ENCODE measurements at places on chromosomes 3 and 15.

DNA sequence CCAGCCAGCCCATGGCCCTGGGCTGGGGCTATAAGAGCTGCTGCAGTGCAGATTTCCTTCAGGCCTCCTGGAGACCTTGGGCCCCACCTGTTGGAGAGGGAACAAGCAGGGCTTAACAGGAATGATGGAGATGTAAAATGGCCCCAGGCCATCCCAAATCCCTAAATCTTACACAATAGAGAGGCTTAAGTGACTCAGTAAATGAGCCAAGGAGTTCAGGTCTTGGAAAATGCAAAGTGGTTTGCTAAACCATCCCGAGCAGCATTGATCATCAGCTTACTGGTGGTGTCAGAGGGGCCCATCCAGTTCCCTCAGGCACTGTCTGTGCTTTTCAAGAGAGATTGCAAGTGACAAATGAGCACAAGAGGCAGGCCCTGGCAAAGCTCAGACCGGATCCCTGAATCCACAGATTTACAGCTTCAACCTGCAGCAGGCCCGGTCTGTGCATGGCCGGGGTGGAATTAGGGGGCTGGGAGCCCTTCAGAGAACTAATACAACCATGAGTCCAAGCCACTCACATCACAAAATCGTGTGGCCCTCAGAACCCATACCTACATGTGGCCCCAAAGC is 325.4 kb downstream of the UACA start:
- DNase-seq: no peak

DNA sequence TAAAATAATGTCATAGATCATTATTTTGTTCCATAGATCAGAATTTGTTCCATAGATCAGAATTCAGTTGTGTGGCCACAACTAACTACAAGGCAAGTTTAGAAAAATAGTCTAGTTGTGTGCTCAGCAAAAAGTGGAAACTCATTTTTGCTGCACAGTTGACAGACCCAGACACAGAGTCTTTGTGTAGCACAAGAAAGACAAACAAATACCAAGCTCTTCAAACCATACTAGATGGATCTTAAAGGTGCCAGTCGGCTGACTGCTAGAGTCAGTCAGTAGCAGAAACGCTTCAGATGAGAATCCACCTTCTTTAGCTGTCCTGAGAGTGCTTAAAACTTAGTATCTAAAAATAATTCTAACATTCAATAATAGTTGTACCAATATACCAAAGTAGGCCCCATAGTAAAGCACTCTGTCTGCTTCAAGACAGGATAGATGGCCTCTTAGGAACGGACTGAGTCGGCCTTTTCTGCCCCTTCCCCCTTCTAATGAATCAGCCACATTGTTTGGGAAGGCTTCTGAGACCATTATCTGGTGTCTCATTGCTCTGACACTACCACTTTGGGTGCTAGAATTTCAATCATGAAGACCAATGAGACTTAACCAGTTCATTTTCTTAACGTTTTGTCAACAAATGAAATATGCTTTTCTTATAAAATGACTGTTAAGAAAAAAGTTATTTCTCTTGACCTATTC is 27.7 kb upstream of the SLC4A7 start:
- DNase-seq: no peak

DNA sequence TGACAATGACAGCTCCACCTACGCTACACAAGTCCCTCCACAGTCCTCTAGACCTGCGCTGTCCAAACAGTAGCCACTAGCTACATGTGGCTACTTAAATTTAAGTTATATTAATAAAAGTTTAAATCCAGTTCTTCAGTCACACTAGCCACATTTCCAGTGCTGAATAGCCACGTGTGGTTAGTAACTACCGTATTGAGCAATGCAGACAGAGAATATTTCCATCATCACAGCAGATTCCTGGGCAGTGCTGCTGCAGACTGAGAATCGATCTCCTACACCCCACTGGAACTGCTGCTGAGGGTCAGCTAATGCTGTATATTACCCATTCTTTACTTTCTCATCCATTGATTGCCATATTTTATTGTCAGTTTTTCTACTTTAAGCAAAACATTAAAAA is 40.9 kb downstream of the HDC start:
- no peak for DNase-seq

DNA sequence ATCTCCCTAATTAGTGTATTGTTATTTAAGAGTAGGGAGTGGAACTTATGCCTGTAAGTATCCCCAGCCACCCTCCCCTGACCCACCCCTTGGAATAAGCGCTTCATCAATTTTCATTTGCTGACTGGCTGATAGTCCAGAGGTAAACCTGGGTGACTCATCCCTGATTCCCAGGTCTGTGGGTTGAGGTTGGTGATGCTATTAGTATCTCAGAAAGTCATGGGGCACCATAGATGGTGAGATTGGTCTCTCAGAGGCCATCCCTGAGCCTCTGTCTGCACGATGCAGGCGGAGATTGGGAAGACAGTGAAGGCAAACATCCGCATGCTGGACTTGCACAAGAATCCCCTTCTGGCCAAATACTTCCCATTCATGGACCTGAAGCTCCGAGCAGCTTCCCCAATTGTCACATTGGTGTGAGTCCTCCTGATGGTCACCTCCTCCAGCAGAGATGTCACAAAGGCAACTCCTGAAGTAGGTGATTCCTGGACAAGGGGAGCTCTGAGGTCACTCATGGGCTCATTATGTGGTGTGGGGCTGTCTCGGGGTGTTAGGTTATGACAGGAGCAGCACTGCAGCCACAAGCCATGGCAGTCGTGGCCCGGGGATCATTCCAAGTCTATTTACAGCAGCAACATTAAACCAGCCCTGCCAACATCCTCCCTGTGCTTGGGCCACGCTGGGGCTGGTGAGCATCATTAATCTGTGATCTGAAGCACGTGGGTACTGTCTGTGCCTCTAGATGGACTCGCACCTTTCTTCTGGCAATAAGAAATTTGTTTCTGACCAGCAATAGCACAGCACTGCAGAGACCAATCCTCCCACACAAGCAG is 6.8 kb upstream of the TXNRD3 start:
- no peak for DNase-seq

- DNase-seq: no peak
These were observed 1.0 kb downstream of the TMCC1 start for GRCh38 chr3:129892486-129892856.

- no peak for DNase-seq
These were observed 101.7 kb upstream of the TP63 start for GRCh38 chr3:189529468-189529867.

- no peak for DNase-seq
These were observed 110.2 kb upstream of the UMPS start for GRCh38 chr3:124619887-124620599.

GRCh38 chr3:112519424-112520001 is 20.2 kb upstream of the BTLA start:
- DNase-seq: no peak

DNA sequence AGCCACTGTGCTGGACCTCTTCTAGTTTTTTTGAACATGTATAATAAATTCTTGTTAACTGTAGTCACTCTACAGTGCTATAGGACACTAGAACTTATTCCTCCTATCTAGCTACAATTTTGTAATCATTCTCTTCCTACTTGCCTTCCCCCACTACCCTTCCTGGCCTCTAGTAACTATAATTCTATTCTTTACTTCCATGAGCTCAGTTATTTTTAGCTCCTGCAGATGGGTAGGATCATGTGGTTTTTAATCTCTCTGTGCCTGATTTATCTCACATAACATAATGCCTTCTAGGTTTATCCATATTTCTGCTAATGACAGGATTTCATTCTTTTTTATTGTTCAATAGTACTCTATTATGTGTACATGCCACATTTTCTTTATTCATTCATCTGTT is 113.2 kb upstream of the FGF7 start:
- no peak for DNase-seq

GRCh38 chr15:70098461-70099166 is 897 bp upstream of the TLE3 start:
- no peak for DNase-seq

DNA sequence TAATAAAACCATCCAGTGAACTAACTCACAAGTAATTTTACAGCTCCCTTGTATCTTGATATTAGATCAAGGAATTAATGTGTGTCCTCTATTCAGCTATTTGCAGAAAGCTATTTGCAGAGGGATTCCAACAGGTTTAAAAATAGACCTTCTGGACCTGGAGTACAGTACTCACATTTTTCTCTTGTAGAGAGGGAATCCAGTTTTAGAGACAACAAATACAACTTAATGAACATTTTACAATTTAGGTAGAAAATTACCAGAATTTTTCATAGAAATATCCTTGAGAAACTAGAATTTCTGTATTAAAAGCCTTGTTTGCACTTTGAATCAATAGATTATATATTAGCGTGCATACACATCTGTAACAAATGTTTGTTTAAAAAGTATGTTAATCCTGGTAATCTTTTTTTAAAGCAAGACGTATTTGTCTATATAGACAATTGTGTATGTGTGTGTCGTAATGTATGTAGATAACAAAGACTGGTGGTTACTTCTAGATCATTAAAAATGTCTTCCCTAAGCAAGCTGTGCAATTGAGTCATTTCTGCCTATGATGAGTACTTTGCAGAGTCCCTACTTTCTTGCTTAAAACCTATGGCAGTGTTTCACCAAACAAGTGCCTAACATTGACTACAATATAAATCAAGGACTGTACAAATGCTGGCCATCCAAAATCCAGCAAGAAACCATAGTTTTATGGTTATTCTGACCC is 57.9 kb downstream of the PPP2R3A start:
- no peak for DNase-seq

GRCh38 chr3:189868061-189868460 is 236.9 kb downstream of the TP63 start:
- DNase-seq: no peak

- DNase-seq: no peak
These were observed 118.4 kb downstream of the ADCY5 start for GRCh38 chr3:123330441-123330991.

DNA sequence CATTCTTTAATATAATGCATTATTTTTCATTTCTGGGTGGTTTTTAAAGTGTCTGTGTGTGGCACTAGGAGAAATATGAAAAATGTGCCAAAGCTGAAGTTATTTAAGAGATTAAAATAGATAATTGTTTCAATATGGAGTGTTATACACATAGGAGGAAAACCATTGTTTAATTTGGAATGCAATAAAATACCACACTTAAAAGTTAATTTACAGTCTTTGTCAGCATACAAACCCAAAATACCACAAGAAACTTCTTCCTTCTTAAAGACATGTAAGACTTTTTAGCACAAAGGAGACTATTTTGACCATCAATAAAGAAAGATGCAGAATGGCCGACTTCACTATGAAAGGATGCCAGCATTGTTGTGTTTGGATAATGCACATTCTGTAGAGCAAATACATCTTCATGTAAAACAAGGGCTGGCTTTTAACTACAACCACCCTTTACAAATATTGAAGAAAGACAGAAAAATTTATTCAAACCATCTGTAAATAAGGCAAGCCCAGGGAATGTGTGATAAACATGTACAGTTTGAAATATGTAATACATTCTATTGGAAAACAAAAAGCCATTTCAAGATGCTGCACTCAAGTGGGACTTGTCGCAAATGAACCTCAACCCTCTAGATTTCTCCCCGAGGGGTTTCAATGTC is 1146.6 kb downstream of the ROBO1 start:
- DNase-seq: no peak

DNA sequence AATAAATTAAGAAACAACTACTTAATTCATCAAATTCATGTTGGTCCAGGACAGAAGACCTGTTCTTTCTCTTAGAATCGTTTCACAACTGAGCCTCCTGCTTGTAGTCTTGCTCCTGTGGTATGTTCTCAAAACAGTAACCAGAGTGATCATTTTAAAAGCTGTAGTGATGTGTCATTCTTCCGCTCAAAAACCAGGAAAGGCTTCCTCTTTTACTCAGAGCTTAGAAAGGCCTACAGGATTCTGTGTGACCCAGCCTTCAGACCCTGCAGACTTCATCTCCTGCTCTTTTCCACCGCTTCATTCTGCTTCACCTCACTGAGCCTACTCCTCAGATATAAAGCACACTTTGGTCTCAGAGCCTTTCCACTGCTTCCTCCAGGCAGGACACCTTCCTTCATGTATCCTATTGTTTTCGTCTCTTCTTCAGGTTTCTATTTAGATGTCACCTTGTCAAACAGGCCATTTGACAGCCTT is 22.7 kb downstream of the ST6GAL1 start:
- no peak for DNase-seq
